Kidney (tissue), 22 donors: ENCODE measurements at places on chromosomes 11 and 22. TPM values are rescaled to one million over a fixed set of nuclear protein-coding genes. Genes with fewer than 3 reads are reported as not detected.

DNA sequence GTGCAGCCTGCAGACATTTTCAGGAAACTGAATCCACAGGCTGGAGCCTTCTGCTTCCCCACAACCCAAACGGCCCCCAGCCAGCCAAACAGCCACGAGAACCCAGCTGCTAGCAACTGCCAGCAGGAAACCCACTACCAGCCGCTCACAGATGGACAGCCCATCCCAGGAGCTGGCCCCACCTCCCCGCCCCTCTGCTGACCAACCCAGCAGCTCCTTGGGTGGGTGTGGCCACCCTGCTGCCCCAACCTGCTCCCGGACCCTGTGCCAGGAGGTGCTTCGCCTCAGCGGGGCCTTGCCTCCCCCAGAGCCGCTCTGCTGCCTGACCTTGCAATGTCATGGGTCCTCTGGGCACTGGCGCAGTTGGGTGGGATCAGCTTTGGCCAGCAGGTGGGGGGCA lies 8.2 kb upstream of the CCDC188 start:
- DNase-seq = peak; percentile 79

The KRTAP5-2 gene
- polyA plus RNA-seq = not detected

DNA sequence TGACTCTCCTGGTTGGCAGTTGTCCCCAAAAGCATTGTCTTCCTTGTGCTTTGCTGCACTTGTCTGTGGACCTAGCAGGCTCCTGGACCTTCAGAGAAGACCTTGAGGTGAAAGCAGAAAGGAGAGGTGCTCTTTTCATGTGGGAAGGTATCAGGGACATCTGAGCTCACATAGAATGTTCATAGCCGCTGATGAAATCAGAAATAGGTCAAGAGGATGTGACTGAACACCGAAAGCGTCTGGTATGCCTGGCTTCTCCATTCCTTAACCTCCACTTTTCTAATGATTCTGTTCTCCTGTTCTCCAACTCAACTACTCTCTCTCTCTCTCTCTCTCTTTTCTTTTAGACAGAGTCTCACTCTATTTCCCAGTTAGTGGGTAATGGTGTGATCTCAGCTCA lies 6.2 kb upstream of the CUL5 start:
- DNase-seq = no peak

The P2RX6 gene
- polyA plus RNA-seq = 1.6 TPM

DNA sequence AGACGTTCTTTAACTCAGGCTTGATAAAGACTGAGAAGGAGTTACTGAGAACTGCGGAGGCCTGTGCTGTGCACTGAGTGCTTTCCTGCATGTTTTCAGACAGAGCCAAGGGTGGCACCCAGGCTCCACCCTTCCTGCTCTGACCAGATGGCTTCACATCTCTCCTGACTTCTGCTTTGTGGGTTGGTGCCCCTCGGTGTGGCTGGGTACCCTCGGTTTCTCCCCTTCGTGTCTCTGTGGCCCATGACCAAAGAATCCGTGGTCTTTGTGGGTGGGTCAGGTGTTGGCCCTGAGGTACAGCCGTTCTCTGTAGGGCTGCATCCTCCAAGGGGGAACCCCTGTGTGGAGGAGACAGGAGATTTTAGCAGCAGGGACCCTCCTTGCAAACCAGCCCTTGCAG lies 34.3 kb downstream of the GRIK4 start:
- no peak for DNase-seq

DNA sequence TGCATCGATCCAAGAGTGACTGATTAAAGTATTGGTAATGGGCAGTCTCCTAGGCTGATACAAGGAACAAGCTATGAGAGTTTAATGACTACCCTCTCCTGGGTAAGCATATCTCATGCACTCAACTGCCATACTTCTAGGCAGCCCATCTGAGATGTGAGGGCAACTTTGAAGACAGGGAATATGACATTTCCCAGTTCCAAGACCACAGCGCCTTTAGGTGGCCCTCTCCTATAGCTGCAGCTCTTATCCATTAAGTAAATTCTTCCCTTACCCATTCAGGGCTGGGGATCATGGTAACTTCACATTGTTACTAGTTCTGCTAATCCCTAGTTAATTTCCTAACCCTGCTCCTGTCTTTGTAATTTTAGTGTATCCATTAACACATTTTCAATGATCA lies 157.3 kb upstream of the CTSC start:
- DNase-seq = no peak

DNA sequence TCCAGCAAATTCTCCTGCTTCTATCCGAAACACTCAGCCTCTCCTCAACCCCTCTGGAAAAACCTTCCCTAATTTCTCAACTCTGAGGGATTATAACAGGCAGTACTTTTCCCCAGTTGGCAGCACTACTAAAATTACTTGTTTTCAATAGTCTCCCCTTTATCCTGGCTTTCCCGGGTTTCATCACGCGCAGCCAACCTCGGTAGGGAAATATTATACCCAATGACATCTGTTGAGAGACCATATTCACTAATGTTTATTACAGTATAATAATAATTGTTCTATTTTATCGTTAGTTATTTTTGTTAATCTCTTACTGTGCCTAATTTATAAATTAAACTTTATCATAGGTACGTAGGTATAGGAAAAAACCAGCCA lies 330 bp upstream of the POLD3 start:
- no peak for DNase-seq

DNA sequence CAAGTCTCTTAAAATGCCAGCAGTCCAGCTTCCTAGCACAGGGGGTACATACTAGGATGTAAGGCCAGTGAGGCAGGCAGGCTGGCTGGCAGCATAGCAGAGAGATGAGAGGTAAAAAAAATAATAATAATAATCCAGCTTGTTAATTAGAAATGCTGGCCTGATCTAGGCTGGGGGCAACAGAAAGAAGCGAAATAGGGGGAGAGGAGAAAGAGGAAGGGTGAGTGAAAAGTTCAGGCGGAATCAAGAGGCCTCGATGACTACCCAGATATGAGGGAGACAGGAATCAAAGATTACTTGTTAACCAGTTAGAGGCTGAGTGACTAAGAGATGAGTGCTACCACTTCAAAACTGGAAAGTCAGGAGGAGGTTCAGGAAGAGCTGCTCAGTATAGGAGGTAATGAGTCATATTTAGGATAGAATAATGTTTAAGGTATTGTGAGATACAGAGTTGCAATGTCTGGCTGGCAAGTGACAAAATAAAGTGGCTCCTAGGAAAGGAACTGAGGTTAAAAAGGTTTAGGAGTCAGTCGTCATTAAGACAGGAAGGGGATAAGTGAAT lies 2.8 kb downstream of the ALKBH8 start:
- no peak for DNase-seq

- no peak for DNase-seq
These were observed 30.1 kb upstream of the CECR2 start for GRCh38 chr22:17339095-17339693.

The EHF gene
- 4.7 TPM for polyA plus RNA-seq

The POU2AF1 gene
- 0.95 TPM for polyA plus RNA-seq

GRCh38 chr11:2358754-2359442 lies 18.2 kb upstream of the CD81 start:
- DNase-seq = no peak

DNA sequence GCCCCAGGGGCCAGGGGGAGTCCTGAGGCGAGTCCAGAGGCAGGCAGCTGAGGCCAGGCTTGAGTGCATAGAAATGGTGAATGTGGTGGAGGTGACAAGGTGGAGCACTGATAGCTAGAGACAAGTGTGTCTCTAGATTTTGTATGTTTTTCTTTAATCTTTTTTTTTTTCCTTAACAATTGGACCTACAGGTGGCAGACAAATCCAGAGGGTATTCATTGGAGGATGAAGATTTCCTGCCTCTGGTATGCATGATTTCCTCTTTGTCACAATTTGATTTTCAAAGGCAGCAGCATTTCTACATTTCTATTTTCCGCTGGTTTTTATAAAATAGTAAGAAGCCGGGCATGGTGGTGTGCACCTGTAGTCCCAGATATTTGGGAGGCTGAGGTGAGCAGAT lies 47.7 kb upstream of the DKK3 start:
- no peak for DNase-seq

The ENTHD1 gene
- polyA plus RNA-seq = not detected

The KDM4E gene
- polyA plus RNA-seq = not detected

The HSPB2 gene
- 15.7 TPM for polyA plus RNA-seq
